ENCODE measurements at places on chromosomes 13 and 19.

- no peak for DNase-seq
Measured at GRCh38 chr13:113598481-113598880, 13.9 kb downstream of the TFDP1 start.

GRCh38 chr13:112965573-112966115 lies 3.4 kb upstream of the MCF2L start:
- no peak for DNase-seq

GRCh38 chr19:3801412-3802096 lies 15.4 kb upstream of the MATK start:
- DNase-seq = no peak

DNA sequence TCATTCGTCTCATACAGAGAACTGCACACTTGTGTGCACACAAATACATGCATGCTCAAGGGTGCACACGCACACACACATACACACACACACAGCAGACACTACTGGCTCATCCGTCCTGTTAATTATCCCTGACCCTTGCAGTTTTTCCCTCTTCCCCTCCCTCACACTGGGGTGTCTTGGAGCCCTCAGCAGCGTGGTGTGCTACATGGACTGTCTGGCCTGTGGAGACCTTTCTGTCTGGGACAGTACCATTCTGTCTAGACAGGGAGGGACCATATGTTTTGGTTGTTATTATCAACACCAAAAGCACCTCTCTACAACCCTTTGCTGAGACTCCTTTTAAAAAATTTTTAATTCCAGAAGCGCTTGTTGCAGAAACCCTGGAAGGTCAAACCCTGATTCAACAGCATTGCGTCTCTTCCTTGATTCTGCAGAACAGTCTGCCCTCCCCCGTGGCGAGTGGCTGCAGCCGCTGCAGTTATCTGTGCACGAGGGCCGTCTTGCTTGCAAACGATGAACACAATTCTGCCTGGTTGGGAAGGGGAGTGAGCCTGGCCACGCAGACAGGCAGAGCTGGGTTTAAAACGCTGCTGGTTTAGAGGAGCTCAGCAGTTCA lies 374.0 kb downstream of the IRS2 start:
- no peak for DNase-seq

DNA sequence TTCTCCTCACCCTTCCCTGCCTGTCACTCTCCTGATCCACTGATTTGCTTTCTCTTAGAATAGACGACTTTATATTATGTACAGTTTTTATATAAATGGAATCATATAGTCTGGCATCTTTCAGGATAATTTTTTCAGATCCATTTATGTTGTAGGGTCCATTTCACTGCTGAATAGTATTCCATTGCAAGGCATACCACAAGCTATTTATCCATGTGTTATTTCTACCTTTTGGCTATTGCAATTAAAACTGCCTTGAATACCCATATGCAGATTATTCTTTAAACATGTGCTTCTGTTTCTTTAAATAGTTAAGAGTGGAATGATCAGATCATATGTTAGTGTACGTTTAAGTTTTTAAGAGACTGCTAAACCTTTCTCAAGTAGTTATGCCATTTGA lies 17.8 kb upstream of the ZNF177 start:
- no peak for DNase-seq

DNA sequence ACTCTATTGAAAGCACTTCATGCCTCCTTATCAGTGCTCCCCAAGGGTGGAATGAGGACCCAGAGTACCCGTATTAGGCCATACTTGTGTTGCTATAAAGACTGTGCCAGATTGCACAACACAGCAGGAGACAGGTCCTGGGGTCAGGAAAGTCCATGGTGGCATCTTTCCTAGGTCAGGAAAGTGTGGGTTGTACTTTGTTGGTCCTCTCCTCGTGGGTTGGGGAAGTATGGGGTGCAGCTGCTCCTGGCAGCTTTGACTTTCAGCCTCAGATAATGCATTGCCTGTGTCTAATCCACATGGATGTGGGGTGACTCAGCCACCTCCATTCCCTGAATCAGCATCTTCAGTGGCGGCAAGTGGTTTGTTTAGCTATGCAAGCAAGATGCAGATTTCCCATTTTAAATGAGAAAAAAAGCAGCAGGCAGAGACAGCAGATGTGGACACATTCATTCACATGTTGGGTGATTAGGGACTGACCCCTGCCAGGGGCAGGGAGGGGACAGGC lies 8.4 kb upstream of the CYP2B6 start:
- peak; percentile 5 for DNase-seq

DNA sequence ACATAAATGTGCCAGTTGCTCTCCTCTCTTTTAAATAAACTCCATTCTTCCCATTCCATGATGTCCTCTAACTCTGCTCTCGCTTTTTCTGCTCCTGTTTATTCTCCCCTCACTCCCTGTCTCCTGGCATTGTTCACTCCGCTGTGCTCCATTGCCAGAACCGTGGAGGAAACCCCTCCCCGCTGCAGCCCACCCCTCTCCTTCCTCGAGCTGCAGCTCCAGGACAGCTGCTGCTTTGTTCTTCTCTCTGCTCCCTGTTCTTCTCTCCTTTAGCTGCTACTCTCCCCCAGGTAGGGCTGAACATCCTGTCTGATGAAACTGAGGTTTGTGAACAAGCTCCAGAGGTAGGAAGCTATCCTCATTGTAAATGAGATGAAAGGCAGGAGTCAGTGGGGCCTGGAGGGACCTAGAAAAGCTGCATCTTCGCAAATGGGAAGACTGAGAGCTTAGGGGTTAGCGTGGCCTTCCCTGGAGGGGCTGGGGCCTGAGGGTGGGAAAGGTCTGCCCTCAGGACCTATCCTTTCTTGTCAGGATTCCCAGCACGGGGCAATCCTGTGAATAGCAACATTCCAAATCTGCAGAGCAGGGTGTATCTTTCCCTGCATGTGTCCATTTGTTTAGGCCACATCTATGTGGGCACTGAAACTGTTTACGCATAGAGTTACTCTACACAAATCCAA lies 243.7 kb downstream of the DNAJC15 start:
- no peak for DNase-seq

DNA sequence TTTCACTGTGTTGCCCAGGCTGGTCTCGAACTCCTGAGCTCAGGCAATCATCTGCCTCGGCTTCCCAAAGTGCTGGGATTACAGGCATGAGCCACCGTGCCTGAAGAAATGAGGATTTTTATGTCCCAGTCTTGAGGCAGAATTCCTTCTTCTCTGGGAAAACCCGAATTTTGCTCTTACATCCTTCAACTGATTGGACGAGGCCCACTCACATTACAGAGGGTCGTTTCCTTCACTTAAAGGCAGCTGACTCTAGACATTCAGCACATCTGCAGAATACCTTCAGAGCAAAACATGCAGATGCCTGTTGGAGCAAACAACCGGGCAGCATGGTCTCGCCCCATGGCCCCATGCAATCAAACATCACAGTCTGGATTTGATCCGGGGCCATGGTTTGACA lies 36.3 kb upstream of the NFIC start:
- no peak for DNase-seq

- DNase-seq = no peak
Measured at GRCh38 chr13:34654647-34655046, 287.4 kb upstream of the NBEA start.

DNA sequence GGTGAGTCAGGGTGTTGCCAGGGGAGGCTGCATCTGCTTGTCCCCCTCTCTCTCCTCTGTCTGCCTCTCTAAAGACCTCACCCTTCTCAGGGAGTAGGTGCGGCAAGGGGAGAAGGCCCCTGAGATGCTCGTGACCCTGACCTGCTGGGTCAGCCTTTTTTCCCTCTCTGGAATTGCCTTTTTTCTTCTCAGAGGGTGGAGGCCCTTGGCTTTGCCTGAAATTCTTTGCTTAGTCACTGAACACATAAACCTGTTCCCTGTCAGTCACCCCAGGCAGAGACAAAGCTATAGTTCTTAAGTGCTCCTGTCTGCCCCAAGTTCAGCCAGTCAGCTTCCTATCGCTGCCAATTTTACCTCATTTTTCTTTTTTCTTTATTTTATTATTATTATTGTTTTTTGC lies 35.2 kb upstream of the PEG3 start:
- DNase-seq = no peak

DNA sequence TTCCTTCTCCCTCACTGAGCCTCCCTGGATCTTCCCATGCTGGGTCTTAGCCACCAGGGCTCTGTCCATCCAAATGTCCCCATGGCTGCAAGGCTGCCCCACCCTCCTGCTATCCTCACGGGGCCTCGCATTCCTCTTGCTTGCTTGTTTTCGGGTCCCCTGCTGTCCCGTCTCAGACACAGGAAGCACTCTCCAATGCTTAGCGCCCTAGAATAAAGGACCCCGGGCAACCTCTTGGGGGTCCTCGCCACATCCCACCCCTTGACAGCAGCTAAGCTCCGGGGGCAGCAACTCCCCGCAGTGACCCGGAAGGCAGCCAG lies 23.7 kb downstream of the SH3GL1 start:
- no peak for DNase-seq

GRCh38 chr19:44588771-44589112 lies 24.6 kb upstream of the IGSF23 start:
- DNase-seq = no peak

DNA sequence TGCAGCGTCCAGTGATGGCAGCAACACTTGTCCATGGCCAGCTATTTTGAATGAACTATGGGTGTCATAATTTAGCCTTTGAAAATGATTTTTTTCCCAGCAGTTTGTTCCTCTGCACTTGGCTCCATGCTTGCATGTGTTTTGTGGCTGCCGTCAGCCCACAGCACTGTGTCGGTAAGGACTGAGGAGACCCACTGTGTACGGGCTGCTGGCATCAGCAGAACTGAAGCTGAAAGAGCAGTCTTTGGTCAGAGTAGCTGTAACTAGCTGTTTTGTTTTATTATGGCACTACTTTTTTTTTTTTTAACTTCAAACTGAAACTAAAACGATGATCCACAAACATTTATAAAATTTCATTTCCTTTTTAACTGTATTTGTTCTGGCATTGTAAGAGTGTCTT lies 50.3 kb upstream of the TEX29 start:
- DNase-seq = no peak

DNA sequence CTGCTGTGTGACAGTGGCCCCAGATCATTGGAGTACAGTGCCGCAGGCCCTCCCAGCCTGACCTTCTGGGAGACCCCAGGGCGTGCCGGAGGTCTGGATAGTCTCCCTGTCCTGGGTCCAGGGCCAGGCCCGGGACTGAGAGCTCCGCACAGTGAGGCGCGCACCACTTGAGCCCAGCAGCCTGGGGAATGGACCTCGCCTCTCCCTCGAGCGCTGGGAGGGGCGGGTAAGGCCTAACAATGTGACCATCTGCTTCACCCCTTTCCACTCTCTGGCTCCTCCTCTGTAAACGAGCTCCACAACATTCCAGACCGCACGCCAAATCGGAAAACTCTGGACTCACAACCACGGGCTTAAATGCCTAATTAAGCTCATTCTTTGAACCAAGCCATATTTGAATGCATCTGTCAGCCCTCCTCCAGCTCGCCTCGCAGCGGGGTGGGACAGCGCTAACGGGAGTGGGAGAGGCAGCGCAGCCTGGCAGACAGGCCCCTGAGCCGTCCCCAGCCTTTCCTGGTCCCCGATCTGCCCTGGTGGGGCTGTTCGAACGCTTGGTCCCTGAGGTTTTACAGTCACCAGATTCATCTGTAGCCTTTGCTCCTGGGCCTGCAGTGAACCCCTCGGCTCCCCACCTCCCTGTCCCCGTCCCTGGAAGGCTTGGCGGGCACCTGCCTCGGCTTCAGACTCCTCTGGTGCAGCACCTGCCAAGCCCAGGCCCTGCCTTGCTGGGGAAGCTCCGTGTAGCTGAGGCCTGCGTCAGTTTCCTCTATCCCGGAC lies 120.7 kb upstream of the VSTM2B start:
- DNase-seq = no peak

GRCh38 chr19:12628040-12629022 lies 17.6 kb downstream of the ZNF791 start:
- DNase-seq = no peak

DNA sequence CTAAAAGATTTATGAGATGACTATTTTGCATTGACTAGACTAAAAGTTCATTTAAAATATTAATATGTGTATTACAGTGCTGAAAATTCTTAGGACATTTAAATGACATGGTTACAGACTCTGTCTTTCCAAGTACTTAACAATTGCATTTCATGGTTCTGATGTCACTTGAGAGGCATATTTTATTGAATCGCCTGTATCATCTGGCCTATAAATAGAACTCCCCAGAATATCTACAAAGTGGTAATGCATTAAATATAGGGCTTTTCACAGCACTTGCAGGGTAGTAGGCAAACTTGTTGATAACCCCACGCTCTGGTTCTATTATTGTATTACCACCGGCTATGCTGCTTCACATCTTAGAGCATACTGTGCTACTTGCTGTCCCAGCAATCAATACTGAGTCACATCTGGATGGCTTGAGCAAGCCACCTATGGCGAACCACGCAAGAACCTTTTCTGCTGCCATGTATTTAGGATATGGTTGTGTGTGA lies 400.6 kb downstream of the HS6ST3 start:
- no peak for DNase-seq

GRCh38 chr13:77213644-77214043 lies 113.2 kb downstream of the MYCBP2 start:
- no peak for DNase-seq

- DNase-seq = no peak
Measured at GRCh38 chr19:50203281-50204080, at the start of gene MYH14. MYH14 (plus strand) TSS chr19:50203622; CDS start chr19:50210366, 6,744 bp downstream.

DNA sequence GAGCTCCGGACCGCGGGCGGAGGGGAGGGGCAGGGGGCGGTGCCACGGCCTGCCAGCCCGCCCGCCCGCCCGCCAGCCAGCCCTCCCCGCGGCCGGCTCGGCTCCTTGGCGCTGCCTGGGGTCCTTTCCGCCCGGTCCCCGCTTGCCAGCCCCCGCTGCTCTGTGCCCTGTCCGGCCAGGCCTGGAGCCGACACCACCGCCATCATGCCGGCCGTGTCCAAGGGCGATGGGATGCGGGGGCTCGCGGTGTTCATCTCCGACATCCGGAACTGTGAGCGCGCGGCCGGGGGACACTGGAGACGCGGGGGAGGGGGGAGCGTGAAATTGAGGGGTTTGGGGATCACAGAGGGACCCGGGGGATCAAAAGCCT lies at the start of gene AP2A1:
Gene AP2A1, plus strand, starts transcription at position 72 of the 370 bp plus-strand sequence. Its CDS starts 133 bp downstream, at position 205.
- DNase-seq = no peak

GRCh38 chr19:14686411-14686810 lies 3.4 kb upstream of the ZNF333 start:
- no peak for DNase-seq

DNA sequence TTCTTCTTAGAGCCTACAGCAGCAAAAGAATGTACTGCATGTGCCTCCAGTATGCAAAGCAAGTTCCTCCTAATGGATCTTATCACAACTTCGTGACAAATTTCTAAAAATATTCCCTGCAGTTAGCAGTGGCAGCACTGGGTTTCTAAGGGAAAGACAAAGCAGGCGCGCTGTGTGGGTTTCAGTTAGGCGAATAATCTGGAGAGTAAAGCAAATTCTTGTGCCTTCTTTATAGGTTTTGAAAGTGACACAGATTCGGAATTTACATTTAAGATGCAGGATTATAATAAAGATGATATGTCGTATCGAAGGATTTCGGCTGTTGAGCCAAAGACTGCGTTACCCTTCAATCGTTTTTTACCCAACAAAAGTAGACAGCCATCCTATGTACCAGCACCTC lies 167.9 kb downstream of the LMO7 start:
- DNase-seq = no peak

DNA sequence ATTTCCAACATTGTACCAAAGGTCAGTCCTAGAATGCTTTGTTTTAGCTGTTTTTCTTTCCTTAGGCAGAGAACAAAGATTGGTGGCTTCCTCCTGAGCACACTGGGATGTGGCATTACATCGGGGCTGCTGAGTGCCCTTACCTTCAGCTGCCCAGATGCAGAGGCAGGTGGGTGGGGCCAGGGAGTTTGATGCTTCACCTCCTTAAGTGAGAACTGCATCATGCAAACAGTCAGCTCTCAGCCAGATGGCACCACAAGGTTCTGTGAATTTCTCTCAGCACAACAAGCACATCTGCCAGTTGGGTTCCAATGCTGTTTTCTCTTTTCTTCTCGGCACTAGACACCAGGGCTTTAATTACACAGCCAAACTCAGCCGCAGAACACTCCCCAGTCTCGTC lies 87.4 kb upstream of the UBL3 start:
- no peak for DNase-seq

Data from HS-5 (cell line).